ENCODE measurements at places on chromosomes 2 and 18.

- no peak for DNase-seq
Observed at GRCh38 chr2:47520302-47520630, 117.3 kb downstream of the MSH2 start.

- no peak for DNase-seq
Observed at GRCh38 chr2:223414646-223415045, 187.5 kb downstream of the SCG2 start.

DNA sequence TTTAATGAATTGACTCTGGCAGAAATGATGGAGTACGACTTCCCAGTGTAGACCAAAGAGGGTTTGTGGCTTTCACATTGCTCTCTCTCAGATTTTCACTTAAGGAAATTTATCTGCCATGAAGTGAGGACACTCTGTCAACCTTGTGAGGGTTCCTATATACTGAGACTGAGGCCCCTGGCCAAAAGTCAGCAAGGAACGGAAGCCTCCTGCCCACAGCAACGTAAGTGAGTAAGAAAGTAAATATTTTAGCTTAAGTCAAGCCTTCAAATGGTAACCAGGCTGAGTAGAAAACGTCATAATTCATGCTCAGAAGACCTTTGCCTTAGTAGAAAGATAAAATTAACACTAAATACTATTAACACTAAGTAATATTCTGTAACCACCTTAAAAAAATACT is 1080.5 kb upstream of the ACVR2A start:
- DNase-seq = no peak

GRCh38 chr18:12637393-12637792 is 20.5 kb downstream of the SPIRE1 start:
- no peak for DNase-seq

DNA sequence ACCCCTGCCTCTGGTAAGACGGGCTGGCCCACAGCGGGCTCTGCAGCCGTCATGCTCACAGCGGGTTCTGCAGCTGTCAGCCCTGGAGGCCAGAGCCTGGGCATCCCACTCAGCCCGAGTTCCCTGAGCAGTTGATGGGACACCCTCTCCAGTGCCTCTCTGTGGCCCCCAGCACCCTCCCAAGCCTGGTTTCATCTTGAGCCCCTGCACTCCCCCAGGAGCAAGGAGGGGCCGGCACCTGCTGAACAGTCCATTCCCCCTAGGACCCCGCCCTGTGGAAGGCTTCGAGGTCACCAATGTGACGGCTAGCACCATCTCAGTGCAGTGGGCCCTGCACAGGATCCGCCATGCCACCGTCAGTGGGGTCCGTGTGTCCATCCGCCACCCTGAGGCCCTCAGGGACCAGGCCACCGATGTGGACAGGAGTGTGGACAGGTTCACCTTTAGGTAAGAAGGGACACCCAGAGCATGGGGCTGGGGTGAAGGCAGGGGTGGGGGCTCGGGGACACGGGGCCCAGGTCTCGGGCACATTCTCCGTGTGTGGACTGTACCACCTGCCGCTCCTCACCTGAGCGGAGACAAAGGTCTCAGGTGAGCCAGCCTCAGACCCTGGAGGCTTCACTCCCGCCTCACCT is 34.5 kb downstream of the MTERF4 start:
- DNase-seq = no peak

DNA sequence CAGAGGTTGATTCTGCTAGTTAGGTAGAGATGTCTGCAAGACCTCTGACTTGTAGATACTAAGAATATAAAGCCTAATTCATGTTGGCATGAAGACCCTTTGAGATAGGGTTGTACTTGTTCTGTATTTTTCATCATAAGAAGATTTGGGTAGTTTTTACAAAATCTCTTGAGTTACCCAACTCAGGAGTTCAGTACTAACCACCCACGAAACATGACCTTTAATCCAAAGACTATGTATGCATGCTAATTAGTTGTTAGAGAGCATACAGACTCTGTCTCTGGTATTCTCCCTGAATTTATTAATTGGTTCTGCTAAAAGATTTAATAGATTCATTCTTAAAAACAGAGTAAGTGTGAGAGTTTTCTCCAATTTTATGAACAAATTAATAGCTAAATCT is 16.9 kb downstream of the PECR start:
- no peak for DNase-seq

- DNase-seq = no peak
Observed at GRCh38 chr2:162014751-162015150, 59.3 kb downstream of the DPP4 start.

DNA sequence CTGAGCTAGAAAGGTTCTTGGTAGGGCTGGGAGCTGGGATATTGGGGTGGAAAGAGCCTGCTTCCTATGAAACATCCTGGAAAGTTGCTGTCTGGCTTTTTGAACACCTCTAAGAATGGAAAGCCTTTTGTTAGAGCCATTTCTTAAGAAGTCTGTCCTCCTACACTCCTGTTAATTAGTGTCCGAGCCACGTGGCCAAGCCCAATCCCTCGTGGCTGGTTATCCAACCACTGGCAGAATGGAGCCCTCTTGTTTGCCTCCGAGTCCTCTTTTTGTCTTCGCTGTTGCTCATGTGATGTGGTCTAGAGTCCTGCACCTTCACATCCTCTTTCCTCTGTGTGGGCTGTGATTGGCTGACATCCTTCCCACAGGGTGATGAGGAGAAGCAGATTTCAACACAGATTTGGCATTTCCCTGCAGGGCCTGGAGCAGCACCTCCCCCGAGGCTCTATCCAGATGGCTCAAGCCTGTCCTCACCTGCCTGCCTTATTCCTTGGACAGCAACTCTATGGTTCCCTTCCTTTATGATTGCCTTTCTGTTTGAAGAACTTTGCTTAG is 8.2 kb upstream of the TOGARAM2 start:
- DNase-seq = no peak

DNA sequence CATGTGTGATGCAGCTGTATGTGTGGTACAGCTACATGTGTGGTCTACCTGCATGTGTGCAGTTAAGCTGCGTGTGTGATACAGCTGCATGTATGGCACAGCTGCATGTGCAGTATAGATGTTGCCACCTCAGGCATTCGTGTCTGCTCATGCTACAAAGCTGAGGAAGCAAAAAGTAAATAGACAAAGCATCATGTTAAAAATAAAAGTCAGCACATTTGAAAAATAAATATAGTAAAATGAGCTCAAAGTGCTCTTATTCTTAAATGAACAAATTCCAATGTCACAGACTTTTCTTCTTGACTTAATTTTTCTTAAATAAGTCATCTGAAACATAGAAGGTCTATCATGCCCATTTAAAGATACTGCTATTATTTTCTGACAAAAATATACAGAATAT is 519.3 kb upstream of the SOX11 start:
- DNase-seq = no peak
